ENCODE measurements at places on chromosomes 3 and 15.

- no peak for DNase-seq
Observed at GRCh38 chr3:129448186-129448895, 8.3 kb downstream of the IFT122 start.

- DNase-seq: no peak
Observed at GRCh38 chr15:43886558-43886957, 59.8 kb downstream of the WDR76 start.

DNA sequence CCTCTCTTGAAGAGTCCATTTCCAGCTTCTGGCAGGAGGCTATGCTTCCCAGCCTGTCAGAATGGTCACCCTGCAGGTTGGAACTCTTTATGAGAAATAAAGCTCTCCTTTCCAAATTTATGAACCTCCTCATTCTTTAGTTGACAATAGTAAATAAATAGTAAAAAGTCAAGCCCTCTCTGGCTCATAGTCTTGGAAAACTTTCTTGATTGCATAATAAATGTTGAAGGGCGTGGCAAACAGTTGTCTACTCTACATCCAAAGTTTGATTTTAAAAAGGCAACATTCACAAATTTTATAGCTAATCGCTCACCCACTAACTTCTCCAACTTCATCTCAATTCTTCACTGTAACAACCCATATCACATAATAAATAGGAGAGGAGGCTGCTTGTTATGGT is 58.8 kb downstream of the MCF2L2 start:
- DNase-seq: no peak

DNA sequence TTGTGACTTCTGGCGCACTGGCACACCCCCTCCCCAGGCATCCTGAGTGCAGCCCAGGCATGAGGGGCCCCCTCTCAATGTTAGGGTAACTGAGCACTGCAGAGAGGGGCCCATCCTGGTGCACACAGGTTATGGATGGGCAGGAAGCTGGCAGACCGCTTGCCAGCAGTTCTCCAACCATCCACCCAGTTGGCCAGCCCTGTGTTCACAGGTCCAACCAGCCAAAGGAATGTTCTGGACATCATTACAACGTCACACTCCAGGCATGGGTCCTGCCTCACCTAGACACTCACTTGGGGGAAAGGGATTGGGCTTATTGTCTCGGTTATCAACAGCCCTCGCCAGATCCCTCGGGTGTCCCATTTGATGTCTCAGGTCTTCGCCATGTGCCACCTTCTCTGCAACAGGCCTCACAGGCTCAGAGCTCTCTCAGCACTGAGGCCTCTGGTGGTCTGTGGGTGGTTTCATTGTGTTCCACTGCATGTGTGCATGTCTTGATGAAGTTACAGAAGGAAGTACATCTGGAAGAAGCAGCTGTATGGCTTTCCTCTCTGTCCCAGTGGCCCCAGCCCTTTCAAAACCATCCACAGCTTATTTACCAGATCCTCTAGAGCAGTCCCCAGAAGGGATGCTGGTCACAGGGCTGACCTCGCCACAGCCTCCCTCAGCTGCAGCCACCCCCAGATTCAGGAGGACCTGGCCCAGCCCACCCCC is 23.7 kb downstream of the ADCY5 start:
- DNase-seq: no peak

- DNase-seq: no peak
Observed at GRCh38 chr15:68666812-68667450, 88.1 kb downstream of the CORO2B start.

DNA sequence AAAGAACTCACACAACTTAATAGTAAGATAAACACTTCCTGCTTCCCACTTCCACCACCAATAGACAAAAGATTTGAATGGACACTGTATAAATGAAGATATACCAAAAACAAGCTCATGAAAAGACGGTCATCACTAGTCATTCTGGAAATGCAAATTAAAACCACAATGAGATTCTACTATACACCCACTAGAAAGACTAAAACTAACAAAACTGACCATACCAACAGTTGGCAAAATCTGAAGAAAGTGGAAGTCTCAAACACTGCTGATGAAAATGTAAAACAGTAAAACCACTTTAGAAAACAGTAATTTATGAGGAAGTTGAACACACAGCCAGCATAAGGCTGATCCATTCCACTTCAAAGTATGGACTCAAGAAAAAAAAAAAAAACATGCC is 35.6 kb upstream of the CD96 start:
- DNase-seq: no peak

- no peak for DNase-seq
Observed at GRCh38 chr15:94451466-94451865, 220.1 kb downstream of the MCTP2 start.

GRCh38 chr3:13788522-13789424 is 91.1 kb downstream of the WNT7A start:
- no peak for DNase-seq

DNA sequence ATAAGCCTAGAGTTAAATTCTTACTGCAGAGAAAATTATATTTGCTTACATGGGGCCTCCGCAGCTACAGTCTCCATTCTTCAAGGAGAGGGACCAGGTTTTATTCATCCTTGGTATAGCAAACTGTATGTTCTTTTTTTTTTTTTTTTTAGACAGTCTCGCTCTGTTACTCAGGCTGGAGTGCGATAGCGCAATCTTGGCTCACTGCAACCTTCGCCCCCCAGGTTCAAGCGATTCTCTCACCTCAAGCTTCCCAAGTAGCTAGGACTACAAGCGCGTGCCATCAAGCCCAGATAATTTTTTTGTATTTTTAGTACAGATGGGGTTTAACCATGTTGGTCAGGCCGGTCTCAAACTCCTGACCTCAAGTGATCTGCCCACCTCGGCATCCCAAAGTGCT is 2.1 kb downstream of the SHQ1 start:
- DNase-seq: no peak

- no peak for DNase-seq
Observed at GRCh38 chr3:69932087-69932486, 67.4 kb upstream of the SAMMSON start.

DNA sequence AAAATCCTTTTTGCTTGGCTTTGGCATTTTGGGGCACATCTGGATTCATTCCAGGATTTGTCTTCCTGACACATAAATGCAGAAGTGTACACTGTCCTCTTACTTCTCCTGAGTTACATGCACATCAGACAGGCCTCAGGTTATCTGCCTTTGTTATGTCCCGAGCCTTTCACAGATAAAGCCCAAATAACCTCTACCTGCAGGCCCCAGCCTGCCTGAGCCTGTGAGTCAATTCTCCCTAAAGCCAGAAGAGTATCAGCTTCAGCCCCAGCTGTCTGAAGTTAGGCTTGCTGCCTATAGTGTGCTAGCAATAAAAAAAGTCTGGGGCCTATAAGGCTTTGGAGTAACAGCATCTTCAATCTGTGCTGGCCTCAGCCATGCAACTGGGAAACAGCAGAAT is 17.7 kb upstream of the GSK3B start:
- DNase-seq: no peak

- no peak for DNase-seq
Observed at GRCh38 chr3:4351872-4352271, 48.7 kb downstream of the SETMAR start.

- no peak for DNase-seq
Observed at GRCh38 chr3:25648925-25649830, 15.5 kb downstream of the TOP2B start.

DNA sequence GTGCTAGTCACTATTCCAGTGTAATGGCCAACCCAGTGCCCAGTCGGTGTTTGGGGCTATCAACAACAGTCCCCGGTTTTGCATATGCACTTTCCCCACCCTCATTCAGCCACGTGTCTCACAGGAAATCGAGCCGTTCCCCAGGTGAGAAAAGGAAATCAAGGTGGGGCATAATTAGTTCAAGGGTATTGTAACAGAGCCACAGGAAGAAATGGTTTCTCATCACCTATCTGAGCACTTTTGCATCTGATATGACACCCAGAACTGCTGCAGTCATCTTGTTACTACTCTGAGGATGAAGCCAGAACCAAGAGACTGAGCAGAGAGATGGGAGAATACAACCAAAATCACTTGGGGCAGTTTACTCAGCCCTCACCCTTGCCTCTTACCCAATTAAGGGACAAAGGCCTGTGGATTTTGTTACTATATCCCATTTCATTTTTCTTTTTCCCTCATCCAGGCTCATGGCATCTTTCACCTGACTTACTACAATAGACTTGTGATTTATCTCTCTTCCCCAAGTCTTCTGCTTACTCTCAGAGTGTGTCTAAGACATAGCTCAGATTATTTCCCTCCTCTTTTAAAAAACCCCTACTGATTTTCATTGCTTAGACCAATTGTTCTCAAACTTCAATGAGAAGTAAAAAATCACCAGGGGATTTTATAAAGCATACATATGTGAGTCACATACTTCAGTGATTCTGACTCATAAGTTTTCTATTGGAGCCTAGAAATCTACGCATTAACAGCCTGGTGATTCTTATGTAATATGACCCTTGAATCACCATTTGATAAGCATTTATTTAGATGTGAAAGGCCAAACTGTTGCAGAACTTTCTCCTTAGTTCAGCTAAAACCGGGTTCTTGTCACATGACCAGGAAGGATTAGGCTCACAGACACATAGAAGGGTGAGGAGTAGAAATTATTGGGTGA is 40.5 kb downstream of the TRAT1 start:
- no peak for DNase-seq

GRCh38 chr3:23479026-23479425 is 275.9 kb downstream of the UBE2E2 start:
- DNase-seq: no peak

DNA sequence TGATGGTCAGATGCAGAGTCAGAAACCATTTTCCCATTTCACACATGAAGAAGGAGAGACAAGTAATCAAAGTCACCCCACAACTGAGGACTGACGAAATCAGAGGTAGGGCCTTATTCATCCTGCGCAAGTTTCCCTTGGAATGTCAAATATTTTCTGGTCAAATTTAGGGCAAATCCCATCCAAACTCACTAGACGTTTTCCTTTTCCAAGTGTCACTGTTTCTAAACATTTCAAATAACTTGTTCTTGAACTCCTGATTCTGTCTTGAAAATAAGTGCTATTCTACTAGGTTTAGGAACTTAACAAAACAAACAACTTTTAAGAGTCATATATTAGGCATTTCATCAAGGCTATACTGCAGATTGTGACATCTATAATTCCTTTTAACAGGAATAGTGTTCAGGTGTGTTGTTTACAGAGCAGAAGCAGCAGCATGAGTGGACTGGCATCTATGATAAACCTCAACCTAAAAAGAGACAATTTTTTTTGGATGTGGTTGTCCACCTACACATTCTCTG is 40.7 kb downstream of the SUMF1 start:
- no peak for DNase-seq

GRCh38 chr3:30307372-30307950 is 298.9 kb upstream of the TGFBR2 start:
- DNase-seq: no peak

DNA sequence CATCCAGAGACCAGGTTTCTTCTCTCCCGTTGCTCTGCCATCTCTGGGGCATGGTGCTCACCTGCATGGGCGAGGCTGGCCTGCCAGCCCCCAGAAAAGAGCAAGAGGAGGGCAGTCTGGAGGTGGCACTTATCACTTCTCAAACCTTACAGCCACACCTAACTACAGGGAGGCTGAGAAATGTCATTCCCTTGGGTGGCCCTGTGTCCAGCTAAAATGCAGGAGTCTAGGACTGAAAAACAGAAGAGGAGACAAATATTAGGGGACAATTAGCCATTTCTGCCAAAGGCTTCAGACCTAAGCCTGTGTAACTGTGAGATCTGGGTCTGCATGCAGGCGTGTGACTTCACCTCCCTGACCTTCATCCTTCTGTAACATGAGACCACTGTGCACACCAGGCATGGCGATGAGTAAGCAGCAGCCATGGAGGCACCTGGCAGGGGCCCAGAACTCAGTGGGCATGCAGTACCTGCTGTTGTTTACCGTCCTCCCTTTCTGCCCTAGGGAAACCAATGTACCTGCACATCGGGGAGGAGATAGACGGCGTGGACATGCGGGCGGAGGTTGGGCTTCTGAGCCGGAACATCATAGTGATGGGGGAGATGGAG is 83.4 kb downstream of the MESD start:
- peak; percentile 50 for DNase-seq

DNA sequence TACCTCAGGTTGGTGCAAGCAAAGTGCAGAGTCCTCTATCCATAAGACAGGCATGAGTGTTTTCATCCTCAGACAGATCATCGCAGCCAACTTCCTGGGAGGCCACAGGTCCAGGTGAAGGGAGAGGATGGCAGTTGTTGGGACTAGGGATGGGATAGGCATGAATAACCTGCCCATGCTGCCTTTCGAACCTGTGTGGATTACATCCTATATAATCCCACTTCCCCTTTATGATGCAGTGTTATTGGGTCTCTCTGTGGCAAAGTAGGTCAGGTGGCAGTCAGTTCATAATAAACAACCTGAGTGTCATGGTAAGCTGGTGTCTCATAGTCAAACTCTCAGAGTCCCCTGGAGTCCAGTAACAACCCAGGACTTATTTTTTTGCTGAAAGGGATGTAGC is 40.4 kb downstream of the CCR3 start:
- no peak for DNase-seq

GRCh38 chr15:78695046-78695671 is 54.1 kb upstream of the CHRNB4 start:
- no peak for DNase-seq

- DNase-seq: no peak
Observed at GRCh38 chr15:82798531-82799166, 7.2 kb downstream of the FSD2 start.

GRCh38 chr3:110783541-110783940 is 288.1 kb upstream of the NECTIN3 start:
- no peak for DNase-seq

GRCh38 chr3:107956991-107957900 is 133.6 kb downstream of the CD47 start:
- DNase-seq: peak; percentile 78

- DNase-seq: no peak
Observed at GRCh38 chr15:66620341-66620740, 54.5 kb upstream of the LCTL start.

DNA sequence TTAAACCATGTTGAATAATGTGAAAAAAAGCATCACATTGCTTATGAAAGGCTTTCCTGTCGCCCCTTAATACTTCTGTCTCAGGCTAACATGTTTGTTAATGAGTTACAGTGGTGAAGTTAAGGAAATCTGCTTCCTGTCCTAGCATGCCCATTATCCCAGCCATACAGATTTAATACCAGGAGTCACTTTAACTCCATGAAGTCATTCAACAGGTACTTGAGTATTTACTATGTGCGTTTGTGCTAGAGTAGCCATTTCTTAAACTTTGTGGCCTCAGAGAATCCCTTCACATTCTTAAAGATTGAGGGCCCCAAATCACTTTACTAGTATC is 10.1 kb upstream of the SETD5 start:
- DNase-seq: no peak

DNA sequence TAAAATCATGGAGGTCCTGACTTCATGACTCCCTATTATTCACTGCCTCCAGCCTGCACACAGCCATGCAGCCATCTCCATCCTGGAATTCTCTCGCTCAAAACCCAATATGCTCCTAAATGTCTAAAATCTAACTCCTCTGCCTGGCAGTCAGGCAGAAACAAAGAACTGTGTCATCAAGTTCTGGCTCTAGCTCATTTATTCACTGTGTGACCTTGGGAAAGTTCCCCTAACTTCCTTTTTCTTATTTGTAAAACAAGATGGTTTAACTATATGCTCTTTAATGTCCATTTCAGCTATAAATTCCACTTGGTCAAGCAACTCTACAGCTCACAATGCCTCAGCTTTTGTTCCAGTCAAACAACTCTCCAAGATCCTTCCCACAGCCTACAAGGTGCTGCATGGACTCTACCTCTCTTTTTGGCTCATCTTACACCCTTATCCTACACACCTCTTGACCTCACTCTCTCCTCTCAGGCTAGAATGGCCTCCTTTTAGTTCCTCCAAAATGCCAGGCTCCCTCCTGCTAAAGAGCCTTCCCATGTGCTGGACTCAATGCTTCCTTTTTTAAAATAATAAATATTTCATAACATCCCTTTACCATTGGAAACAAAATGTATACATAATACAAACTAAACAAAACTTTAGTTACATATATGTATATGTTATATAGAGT is 16.4 kb downstream of the PIK3CB start:
- no peak for DNase-seq

Data from EH (cell line).